Cerebellum (tissue), 4 donors: ENCODE measurements at places on chromosomes 3 and 15. TPM values are rescaled to one million over a fixed set of nuclear protein-coding genes. Genes with fewer than 3 reads are reported as not detected.

- DNase-seq, result no peak
These were observed 631.3 kb downstream of the NSUN3 start for GRCh38 chr3:94693997-94694640.

- DNase-seq, result no peak
These were observed 2.4 kb downstream of the CCR2 start for GRCh38 chr3:46356276-46356675.

The ROBO2 gene
- total RNA-seq, result 236 TPM

The MEIS2 gene
- 40.8 TPM for total RNA-seq

The ALCAM gene
- 68.6 TPM for total RNA-seq
